T-cell (primary cell): ENCODE measurements at places on chromosomes 2 and 18. TPM values are rescaled to one million over a fixed set of nuclear protein-coding genes. Genes with fewer than 3 reads are reported as not detected.

- no peak for DNase-seq
Measured at GRCh38 chr2:118836411-118836930, 11.0 kb downstream of the EN1 start.

The GALNT13 gene
- total RNA-seq: not detected

GRCh38 chr18:73719611-73720010 is 428.0 kb downstream of the FBXO15 start:
- DNase-seq: no peak

The IL1R1 gene
- total RNA-seq: 2.2 TPM

- DNase-seq: no peak
Measured at GRCh38 chr18:62379051-62379450, 53.9 kb downstream of the TNFRSF11A start.

The EN1 gene
- total RNA-seq: not detected

The RBM44 gene
- 0.53 TPM for total RNA-seq

GRCh38 chr18:78492813-78493371 is 486.7 kb upstream of the SALL3 start:
- DNase-seq: no peak

The CD8B gene
- 206 TPM for total RNA-seq
